Ammon's horn (tissue), 1 donor: ENCODE measurements at places on chromosomes 2 and 18.

- no peak for DNase-seq
Measured at GRCh38 chr2:189208254-189208653, 28.7 kb upstream of the COL5A2 start.

DNA sequence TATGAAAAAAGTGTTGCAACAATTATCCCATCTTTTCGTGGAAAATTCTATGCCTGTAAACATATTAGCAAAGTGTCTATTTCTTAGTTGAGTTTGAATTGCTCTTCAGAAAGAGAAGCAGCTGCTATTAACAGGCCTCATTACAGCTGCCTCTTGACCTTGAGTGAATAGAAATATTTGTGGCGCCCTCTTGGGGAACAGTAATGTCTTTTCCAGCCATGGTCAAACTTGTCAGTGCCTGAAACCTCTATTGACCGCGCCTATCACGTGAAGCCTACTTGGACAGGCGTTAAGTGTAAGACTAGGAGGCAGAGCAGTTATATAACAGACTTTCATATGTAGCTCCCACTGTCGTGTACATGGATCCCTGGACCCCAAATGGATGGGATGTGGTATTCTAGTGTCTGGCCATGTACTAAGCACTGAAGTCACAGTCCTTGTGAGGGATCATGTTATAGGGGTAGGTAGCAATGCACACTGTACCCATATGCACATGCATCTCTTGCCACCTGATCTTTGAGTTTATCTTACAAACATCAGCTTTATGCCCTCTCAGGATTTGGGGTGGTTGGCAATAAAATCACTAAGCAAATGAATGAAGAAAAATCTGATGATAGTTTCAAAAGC lies 245.0 kb downstream of the PTGR3 start:
- peak; percentile 62 for DNase-seq

- no peak for DNase-seq
Measured at GRCh38 chr18:67385455-67385854, 131.1 kb downstream of the DSEL start.

DNA sequence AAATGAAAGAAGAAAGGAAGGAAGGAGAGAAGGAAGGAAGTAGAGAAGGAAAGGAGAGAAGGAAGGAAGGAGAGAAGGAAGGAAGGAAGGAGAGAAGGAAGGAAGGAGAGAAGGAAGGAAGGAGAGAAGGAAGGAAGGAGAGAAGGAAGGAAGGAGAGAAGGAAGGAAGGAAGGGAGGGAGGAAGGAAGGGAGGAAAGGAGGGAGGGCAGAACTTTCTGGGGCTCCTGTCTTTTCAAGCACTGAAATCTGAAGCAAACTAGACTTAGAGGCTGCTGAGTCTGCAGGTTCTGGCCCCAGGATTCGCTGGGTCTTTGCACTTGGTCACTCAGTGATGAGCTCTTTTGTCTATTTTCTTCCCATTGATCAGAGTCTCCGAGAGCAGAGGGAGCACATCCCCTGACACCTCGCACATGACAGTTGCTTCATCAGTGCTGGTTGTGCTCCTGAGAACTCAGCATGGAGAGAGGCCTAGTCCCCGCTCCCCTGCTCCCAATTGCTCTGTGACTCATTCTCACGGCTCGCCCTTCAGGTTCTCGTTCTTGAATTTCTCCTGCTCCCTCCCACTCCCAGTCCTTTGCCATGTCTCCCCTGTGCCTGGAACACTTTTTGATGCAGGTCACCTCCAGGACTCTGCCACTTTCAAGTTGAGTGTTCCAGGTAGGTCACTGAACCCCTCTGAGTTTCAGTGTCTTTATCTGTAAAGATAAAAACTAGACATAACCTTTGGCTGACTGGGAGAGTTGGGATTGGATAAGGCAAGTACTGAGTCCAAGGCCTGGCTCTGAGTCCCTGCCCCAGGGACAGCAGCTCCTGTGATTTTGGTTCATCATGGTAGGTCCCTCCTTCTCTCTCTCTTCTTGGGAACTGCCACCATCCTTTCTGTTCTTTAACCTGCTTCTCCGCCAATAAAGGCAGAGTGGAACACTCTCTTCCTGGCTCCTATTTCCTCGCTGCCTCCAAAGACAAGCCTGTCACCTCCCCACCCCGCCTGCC lies 55.2 kb downstream of the TNP1 start:
- DNase-seq = no peak
